ENCODE measurements at places on chromosomes 11 and 22. TPM values are rescaled to one million over a fixed set of nuclear protein-coding genes. Genes with fewer than 3 reads are reported as not detected.

The SLC6A5 gene
- not detected for total RNA-seq

The SLC37A2 gene
- 27.4 TPM for total RNA-seq

The TRIM51 gene
- total RNA-seq = not detected

The SCUBE1 gene
- total RNA-seq = 2.2 TPM

The APOBEC3G gene
- total RNA-seq = 12.1 TPM

The MAP6 gene
- total RNA-seq = 0.18 TPM

The OLFML1 gene
- 0.35 TPM for total RNA-seq

The SLC22A25 gene
- total RNA-seq = not detected

DNA sequence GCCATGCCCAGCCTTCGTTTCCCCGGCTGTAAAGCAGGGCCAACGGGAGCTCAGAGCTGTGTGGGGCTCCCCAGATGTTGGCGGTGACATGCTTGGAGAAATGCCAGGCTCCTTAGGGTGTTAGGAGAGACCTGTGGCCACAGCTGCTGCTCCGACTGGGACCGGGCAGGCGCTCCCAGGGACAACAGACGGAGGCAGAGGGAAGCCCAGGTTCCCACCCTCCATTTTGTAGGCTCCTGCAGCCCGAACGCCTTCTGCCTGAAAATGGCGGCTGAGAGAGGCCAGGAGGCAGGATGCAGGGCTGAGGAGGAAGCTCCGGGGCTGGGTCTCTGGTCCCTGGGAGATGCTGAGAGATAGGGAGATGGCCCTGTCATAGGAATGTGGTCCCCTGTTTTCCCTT lies 10.0 kb downstream of the CD6 start:
- no peaks in the 10 kb centered on the region for H3K4me1 ChIP-seq
- H3K27ac ChIP-seq = no peak overlapping the region
- no peaks in the 10 kb centered on the region for H3K27me3 ChIP-seq
- no peaks in the 10 kb centered on the region for H3K36me3 ChIP-seq
- no peak for DNase-seq

GRCh38 chr22:45838305-45838887 lies 138.6 kb downstream of the WNT7B start:
- H3K27ac ChIP-seq = no peak overlapping the region
- no peak overlapping the region for H3K4me3 ChIP-seq
- peaks cover 35% of the 10 kb centered on the region for H3K4me1 ChIP-seq

- no peaks in the 10 kb centered on the region for H3K27me3 ChIP-seq
- DNase-seq = no peak
- no peak overlapping the region for H3K4me3 ChIP-seq
- no peaks in the 10 kb centered on the region for H3K36me3 ChIP-seq
- no peak overlapping the region for H3K27ac ChIP-seq
- no peaks in the 10 kb centered on the region for H3K4me1 ChIP-seq
Measured at GRCh38 chr11:87942786-87943185, 232.5 kb downstream of the RAB38 start.

DNA sequence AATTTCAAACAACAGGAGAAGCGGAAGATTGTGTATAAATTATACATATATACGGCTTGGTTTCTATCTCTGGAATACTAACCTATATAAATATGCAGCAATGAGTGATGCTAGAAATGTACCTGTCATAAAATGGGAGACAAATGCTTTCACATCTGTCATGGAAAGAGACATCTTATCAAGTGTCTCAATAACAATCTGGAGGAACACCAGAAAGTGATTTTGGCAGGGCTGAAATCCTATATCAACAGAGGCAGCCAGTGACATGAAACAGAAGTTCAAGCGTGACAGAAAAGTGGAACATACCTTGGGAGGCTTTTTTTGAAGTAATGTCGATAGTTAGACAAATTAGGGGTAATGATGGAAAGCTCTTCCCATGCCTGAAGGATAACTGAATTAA lies 834.6 kb downstream of the JRKL start:
- H3K27me3 ChIP-seq = no peaks in the 10 kb centered on the region
- DNase-seq = no peak
- no peaks in the 10 kb centered on the region for H3K4me1 ChIP-seq
- no peaks in the 10 kb centered on the region for H3K36me3 ChIP-seq

Data from esophagus squamous epithelium (tissue), 5 donors.